DMS153 (cell line): ENCODE measurements at places on chromosomes 1 and 21.

GRCh38 chr1:63603810-63604209, 10.6 kb downstream of the PGM1 start:
- DNase-seq: no peak

GRCh38 chr1:195894411-195894810, 713.8 kb downstream of the KCNT2 start:
- DNase-seq: no peak

- DNase-seq: no peak
Observed at GRCh38 chr1:202152399-202152798, 7.9 kb upstream of the ARL8A start.

- DNase-seq: no peak
Observed at GRCh38 chr1:150127868-150128267, 21.8 kb upstream of the PLEKHO1 start.

DNA sequence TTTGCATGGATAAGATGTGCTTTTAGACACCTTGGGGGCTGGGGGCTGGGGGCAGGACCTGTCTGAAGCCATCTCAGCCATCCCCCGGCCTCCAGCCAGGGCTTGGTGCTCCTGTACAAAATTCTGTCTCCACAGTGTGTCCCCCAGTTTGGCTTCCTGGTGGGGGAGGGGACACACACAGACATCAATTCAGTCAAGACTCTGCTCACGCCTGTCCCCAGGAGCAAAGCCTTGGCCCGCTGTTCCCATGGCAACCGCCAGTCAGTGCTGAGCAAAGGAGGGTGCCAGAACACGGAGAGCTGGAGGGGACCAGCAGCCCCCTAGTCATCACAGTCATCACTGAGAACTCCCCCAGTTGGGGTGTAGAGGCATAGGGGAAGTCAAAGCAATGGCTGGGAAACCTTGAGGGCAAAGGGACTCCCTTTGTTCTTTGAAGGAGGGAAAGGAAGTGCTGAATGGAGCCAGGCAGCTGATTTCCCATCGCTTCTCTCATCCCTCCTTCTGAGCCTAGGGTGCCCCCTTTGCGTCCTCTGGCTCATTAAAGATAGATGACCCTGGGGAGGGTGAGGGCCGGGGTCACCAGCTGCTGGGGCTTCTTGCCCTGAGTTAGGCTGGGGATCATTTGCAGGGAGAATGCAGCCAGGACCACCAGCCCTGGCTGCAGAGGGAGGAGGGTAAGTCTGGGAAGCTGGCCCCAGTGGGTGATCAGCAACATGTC, 134.9 kb upstream of the IPO9 start:
- DNase-seq: no peak

DNA sequence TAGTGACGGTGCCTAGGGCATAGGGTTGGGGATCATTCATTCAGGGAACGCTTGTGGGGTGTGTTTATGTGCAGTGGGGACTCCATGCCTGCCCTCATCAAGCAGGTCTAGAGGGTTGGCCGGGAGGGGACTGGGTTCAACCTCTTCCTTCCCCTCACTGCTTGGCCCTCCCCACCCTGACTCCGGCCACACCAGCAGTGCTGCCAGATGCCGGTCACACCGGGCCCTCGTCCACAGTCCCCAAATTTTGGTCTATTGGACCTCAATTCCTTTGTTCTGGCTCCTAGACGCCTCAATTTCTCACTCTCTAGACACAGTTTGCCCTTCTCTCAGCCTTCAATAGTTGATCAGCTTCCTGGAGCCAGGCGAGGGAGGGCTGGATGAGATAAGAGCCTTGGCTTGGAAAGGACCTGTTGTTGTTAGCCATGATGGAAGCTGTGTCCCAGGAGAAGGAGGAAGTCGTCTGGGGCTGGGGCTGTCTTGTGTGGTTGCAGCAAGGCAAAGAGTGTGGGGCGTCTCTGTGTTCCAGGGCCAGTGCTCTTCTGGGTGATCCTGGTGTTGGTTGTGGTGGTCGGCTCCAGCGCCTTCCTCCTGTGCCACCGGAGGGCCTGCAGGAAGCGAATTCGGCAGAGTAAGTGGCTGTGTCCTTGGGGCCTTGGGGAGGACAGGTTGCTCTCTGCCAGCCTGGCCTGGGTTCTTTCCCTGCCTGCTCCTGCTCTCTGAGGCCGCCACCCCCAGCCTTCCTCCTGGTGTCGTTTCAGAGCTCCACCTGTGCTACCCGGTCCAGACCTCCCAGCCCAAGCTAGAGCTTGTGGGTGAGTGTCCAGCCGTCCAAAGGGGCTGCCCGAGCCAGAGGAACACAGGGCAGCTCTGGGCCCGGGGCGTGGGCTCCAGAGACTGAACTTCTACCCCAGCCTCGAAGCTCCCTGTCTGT, 41.1 kb upstream of the TNFRSF1B start:
- DNase-seq: no peak

GRCh38 chr1:172588296-172589291, 55.6 kb downstream of the SUCO start:
- DNase-seq: no peak

GRCh38 chr21:43826623-43826974, 37.2 kb downstream of the RRP1 start:
- DNase-seq: no peak

DNA sequence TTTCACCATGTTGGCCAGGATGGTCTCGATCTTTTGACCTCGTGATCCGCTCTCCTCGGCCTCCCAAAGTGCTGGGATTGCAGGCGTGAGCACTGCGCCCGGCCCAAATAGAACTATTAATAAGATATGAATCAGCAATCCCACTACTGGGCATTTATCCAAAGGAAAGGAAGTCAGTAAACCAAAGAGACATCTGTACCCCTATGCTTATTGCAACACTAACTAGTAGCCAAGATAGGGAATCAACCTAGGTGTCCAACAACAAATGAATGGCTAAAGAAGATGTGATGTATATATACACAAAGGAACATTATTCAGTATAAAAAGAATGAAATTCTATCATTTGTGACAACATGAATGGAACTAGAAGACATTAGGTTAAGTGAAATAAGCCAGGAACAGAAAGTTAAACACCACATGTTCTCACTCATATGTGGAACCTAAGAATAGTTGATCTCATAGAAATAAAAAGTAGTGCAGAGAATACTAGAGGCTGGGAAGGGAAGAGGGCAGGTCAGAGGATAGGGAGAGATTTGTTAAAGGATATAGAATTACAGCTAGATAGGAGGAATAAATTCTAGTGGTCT, 48.8 kb downstream of the XPR1 start:
- DNase-seq: no peak
